ENCODE measurements at places on chromosomes 5 and 9.

- DNase-seq: no peak
Measured at GRCh38 chr5:146645342-146645741, 129.4 kb upstream of the GPR151 start.

GRCh38 chr5:151707567-151707966 is 20.9 kb upstream of the SPARC start:
- no peak for DNase-seq

GRCh38 chr5:145554399-145554798 is 280.7 kb downstream of the PRELID2 start:
- no peak for DNase-seq

GRCh38 chr5:42855811-42856210 is 44.1 kb upstream of the SELENOP start:
- no peak for DNase-seq

DNA sequence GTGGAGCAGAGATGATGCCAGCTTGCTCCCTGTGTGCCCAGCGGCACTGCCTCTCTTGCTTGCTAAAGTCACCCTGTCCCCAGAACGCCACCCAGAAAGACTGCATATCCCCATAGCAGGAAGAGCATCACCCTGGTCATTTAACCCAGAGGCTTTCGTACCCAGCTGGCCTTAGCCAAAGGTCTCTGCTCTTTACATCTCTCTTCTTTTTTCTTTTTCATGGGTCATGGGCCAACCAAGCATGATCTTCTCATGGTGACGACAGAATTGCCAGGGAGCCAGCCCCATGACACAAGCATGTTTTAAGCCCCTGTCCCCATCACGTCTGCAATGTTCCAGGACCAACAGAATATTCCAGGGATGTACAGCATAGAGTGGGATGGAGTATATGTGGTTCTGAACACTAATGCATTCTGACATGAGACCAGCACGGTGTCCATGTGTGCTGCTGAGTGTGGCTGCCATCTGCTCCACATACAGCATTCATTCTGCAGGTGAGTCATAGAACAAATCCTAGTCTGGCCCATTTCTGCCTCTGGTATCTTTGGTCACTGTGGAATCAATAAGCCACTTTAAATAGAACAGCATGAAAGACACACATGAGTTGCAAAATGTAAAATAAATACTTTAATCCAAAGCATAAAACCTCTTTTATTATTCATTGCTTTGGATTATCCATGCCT is 203.0 kb downstream of the MED10 start:
- no peak for DNase-seq

GRCh38 chr5:127068493-127069214 is 4.6 kb downstream of the C5orf63 start:
- no peak for DNase-seq

GRCh38 chr5:125274938-125275724 is 528.7 kb upstream of the ZNF608 start:
- DNase-seq: no peak

GRCh38 chr9:121232251-121232650 is 30.6 kb upstream of the RAB14 start:
- no peak for DNase-seq

GRCh38 chr9:3508521-3509291 is 17.1 kb downstream of the RFX3 start:
- no peak for DNase-seq

GRCh38 chr5:120873083-120873482 is 409.0 kb downstream of the PRR16 start:
- DNase-seq: no peak

GRCh38 chr5:164356790-164357189 is 851.4 kb downstream of the MAT2B start:
- no peak for DNase-seq

DNA sequence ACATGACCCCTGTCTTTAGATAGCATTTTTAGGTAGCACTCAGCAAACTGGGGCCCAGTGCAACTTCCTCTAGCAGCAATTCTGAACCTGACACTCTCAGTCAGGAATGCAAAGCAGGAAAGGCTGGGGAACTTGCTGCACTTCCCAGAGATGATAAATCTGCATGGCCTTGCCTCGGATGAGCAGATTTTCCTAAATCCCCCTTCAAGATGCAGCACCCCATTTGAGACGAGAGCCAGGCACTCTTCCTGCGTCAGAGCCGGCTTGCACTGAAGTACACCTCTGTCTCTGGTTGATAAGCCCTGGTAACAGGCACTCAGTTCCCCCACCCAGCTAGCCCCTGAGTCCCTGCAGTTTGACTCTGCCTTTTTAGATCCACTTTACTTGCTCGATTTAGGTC is 296.7 kb upstream of the PANK3 start:
- DNase-seq: no peak

GRCh38 chr5:18243846-18244245 is 609.6 kb downstream of the TAF11L14 start:
- DNase-seq: no peak

- no peak for DNase-seq
Measured at GRCh38 chr9:1473956-1474634, 423.9 kb downstream of the DMRT2 start.

DNA sequence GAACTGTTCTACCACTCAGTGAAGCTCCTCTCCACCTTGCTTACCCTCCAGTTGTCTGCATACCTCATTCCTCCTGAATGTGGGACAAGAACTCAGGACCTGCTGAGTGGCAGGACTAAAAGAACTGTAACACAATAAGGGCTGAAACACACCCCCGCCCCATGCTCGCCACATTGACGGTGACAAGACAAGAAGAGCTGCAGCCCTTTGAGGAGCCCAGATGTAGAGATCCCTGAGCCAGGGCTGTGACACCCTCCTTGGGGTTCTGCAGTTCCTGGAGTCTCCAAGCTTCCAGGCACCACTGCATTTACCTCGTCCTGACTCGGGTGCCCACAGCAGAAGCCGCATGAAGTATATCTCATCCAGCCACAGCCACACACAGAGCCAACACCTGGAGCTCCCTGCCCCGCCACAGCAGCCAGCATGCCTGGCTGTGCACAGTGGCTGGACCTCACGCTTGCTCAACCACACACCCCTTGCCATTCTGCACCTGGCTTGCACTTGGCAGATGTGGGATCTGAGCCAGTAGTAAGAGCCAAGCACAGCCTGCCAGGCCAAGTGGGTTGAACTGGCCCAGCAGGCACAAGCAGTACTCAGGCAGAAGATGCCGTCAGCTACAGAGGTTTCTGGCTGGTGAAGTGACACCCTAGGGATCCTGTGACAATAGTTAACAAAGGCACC is 166.1 kb downstream of the RNF180 start:
- DNase-seq: no peak

DNA sequence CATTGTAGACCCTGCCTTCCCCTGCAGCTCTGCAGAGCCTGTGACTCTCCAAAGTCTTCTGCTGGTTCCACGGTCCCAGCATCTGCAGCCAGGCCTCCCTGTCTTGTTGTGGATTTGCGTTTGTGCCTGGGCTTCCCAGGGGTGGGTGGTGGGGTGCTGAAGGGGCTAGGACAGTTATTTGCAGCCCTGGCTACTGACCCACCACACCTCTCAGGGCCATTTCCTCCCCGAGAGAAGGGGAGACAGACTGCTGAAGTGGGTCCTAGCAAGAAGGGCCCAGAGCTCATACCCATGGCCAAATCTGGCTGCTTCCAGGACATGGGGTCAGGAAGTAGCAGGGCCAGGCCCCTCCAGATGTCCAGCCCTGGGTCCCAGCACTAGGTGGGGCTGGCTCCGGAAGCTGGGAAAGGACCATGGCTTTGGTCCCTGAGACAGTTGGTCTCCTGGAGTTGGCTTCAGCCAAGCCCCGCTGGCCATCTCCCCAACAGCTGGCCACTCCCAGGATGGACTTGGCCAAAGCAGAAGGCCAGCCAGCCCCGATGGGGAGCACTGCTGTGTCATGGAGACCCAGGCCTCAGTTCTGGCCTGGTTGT is 26.3 kb downstream of the GSN start:
- DNase-seq: no peak

GRCh38 chr5:142128675-142129208 is 20.2 kb downstream of the NDFIP1 start:
- DNase-seq: no peak

DNA sequence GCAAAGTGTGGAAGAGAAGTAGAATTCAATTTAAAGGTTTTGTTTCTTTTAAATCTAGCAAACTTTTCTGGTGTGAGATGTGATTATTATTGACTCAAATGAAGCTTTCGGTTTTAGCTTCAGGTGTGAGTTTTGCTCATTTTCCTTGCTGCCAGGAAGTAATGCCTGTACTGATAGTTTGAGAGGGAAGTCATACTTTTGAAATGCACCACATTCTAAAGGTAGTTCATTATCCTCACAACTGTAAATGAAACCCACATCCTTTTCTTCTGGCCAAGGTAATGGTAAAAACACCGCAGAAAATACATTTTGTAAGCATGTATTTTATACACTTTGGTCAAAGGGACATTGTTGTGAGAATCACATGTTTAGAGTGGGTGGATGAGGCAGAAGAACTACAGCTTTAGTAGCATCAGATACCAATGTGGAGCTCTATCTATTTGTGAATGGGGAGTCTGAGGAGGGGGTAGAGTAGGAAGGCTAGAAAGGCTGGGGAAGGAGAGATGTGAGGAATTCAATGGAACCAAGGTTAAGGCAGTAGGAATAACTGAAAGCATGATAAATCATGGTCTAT is 167.0 kb upstream of the CDKN2B start:
- DNase-seq: no peak

GRCh38 chr9:93128011-93128714 is 5.9 kb downstream of the NINJ1 start:
- no peak for DNase-seq

- DNase-seq: no peak
Measured at GRCh38 chr5:134432677-134433359, 21.1 kb upstream of the CDKN2AIPNL start.

- DNase-seq: no peak
Measured at GRCh38 chr5:7855611-7856010, 4.7 kb upstream of the CFAP90 start.

DNA sequence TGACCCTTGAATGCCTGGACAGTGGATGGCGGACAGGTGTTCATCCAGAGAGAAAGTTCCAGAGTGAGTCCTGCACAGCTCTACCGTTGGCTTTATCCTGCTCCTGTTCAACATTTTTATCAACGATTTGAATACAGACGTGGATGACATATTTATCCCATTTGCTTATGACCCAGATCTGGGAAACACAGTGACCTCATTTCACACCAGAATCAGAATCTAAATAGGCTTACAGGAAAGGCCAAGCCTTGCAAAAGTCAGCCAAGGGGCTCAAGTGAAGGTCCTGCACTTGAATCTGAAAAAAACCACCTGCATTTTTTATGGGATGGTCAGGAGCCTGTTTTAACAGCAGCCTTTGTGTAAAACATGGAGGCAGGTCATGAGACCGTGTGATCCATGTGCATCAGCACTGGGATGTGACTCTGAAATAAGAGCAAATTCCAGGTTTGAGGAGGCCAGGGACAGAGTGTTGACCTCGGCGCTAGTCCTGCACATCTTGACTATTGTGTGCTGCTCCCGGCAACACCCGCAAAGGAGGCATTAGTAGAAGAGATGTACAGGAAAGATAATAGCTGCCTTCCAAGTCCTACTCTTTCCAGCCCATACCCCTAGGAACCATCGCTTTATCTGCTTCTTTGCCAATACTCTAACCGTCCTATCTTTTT is 18.5 kb downstream of the PDZD2 start:
- DNase-seq: no peak

DNA sequence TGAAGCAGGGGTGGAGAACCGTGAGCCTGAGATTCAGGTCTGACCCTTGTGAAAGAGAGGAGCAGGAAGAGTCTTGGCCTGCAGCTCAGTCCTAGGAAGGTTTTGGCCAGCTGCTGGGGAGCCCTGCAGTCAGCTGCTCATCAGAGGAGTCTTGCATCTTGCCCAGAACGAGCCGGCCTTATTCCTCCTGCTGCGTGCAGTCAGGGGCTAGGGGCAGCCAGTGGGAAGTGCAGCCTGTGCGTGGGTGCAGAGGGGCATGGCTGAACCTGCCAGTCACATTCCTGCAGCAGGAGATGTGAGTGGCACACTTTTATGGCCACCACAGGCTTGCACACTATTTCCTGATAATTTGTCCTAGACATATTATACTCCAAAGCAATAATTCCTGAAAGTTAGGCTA is 278.7 kb downstream of the NPR3 start:
- DNase-seq: no peak

- DNase-seq: no peak
Measured at GRCh38 chr9:134855900-134856377, 24.7 kb upstream of the FCN2 start.

DNA sequence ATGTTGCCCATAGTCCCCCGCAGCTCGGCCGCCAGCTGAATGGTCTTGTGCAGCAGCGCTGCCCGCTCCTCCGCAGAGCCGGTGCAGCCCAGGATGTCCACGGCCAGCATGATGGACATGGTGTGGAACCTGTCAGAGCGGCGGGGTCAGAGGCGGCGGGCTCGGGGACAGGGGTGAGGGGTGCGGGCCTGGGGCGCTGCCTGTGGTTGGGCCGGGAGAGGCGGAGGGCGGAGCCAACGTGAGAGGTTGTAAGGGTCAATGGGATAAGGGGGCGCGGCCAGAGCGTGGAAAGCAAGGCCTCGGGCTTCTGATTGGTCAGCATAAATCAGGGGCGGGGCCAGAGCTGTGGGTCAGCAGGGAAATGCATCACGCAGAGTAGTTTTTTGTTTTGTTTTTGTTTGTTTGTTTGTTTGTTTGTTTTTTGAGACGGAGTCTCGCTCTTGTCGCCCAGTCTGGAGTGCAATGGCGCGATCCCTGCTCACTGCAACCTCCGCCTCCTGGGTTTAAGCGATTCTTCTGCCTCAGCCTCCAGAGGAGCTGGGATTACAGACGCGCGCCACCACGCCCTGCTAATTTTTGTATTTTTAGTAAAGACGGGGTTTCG is 6.8 kb upstream of the TOR2A start:
- no peak for DNase-seq

GRCh38 chr5:149493316-149493715 is 57.9 kb downstream of the CSNK1A1 start:
- no peak for DNase-seq

GRCh38 chr5:139495638-139496435 is 13.3 kb upstream of the STING1 start:
- no peak for DNase-seq

DNA sequence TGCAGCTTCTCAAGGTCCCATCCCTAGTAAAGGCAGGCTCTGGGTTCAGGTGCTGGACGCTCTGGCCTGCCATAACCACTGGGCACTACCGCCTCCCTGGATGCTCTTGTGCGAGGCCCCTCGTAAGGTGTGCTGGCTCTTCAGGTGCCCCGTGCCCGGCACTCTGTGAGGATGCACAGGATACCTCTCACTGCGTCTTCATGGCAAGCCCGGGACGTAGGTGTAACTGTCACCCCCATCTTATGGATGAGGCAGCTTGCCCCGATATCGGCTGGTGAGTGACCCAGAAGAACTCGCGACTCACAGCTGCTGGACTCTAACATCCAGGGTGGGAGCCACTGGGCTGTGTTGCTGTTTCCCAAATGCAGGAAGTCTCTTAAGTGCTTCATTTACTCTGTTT is 79.0 kb downstream of the GTF3C4 start:
- no peak for DNase-seq

GRCh38 chr9:77834898-77835488 is 186.9 kb upstream of the GNA14 start:
- no peak for DNase-seq

GRCh38 chr9:112175796-112176315 is 759 bp upstream of the SUSD1 start:
- DNase-seq: no peak
